ENCODE measurements at places on chromosomes 5 and 9.

DNA sequence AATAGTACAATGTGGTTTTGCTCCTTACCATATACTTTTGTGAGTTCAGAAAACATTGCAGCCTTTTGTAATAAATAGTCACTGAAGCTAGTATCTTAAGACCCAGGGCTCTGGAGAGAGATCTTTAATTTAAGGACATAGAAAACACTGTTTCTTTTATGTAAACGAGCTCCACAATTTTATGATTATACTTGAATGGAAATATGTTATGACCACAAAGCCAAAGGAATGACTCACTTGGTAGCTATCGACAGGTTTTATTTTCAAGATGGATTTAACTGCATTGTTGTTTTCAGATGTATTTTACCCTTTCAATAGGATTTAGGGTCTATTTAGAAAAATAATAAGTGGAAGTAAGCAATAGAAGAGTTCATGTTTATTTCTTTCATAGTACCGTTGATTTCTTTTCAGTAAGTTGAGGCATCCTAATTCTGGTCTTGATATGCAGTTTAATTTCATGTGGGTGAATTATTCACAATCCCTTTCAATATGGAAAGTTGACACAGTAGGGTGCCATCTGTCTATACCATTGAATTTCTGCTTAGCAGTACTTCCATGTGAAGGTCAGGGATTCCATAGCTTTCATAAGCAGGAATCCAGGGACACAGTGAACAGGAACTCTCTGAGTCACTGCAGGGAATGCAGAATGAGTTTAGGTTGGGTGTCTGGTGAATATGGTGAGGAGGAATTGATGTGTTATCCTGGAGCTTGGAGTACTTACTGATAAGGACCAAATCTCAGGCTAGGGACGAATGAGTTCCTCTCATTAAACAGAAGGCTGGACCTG is 157.6 kb downstream of the CD180 start:
- H3K27me3 ChIP-seq, result no peaks in the 10 kb centered on the region
- peak; percentile 71 for DNase-seq
- peak overlapping the region; percentile 53 for H3K27ac ChIP-seq
- no peaks in the 10 kb centered on the region for H3K36me3 ChIP-seq
- H3K4me3 ChIP-seq, result peak overlapping the region; percentile 11

DNA sequence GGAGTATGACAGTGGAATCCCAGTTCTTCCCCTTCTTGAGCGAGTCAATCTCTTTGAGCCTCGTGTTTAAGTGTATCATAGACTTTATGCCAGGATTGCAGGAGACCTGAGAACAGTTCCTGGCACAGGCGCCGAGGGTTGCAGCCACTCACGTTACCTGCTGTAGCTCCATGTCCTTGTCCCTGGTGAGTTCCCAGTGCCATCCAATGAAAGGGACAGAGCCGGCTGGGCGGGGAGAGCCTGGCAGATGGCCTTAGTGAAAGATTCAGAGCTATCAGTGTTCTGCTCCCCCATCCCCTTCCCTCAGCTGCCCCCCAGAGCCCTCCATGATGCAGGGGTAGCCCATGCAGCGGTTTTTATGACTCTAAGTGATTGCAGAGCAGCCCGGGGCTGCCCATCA is 554.0 kb downstream of the BNC2 start:
- no peaks in the 10 kb centered on the region for H3K36me3 ChIP-seq
- no peaks in the 10 kb centered on the region for H3K27me3 ChIP-seq
- H3K4me1 ChIP-seq, result peaks cover 7% of the 10 kb centered on the region
- DNase-seq, result no peak
- H3K4me3 ChIP-seq, result no peak overlapping the region

DNA sequence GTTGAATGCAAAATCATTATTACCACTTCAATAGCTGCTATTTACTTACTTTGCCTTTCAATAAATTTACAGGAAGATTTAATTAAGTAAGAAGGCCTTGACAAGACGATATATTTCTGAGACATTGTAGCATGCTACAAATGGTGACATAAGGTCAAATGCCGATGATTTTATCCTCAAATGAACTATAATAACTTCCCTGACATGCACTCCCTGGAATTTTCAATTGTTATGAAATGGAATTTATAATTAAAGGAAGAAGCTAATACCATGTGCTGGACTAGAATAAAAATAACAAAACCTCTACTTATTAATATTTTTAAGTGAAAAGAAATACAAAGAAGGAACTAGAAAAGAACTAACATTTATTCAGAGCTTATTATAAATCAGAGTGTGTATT is 30.2 kb upstream of the ITGA1 start:
- no peaks in the 10 kb centered on the region for H3K4me1 ChIP-seq
- no peaks in the 10 kb centered on the region for H3K36me3 ChIP-seq
- no peak overlapping the region for H3K27ac ChIP-seq
- H3K27me3 ChIP-seq, result no peaks in the 10 kb centered on the region
- DNase-seq, result no peak

GRCh38 chr5:148734518-148734917 is 80.2 kb upstream of the HTR4 start:
- H3K36me3 ChIP-seq, result no peaks in the 10 kb centered on the region
- H3K4me3 ChIP-seq, result no peak overlapping the region
- no peaks in the 10 kb centered on the region for H3K27me3 ChIP-seq
- peaks cover 3% of the 10 kb centered on the region for H3K4me1 ChIP-seq
- DNase-seq, result no peak

DNA sequence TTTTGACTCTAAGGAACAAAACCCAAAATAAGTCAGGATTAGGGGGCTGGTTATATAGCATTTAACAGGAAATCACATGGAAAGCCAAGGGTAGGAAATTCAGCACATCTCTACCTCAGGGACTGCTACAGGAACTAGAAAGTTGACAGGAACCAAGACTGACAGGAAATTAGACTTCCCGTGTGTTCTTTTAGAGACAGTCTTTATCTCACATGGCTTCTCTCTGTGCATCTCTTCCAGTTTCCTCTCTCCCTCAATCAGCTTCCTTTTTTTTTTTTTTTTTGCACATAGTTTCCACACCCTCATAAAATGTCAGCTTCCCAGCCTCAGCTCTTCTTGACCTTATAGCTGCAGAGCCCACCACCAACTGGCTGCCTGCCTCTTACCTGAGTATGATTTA is 4.8 kb downstream of the RECK start:
- peak overlapping the region; percentile 95 for H3K4me3 ChIP-seq
- H3K27ac ChIP-seq, result no peak overlapping the region
- H3K4me1 ChIP-seq, result peaks cover 12% of the 10 kb centered on the region
- H3K36me3 ChIP-seq, result no peaks in the 10 kb centered on the region
- H3K27me3 ChIP-seq, result no peaks in the 10 kb centered on the region

DNA sequence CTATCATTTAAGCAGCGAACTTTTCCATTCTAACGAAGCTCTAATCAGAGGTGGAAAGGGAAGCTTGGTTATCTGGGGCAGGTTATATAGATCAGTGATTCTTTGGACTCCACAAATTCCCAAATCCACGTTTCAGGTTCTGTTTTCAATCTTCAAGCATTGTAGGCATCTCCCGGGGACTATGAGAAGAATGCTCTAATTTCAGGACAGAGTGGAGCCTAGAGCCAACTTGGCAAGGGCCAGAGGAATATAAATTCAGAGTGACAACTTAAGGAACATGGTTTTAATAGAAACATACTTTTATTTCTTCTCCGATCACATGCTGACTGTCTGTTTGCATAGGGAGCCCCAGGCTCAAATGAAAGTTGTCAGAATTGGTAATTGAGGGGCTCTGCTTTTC is 514.0 kb upstream of the KLF4 start:
- no peak for DNase-seq
- peaks cover 2% of the 10 kb centered on the region for H3K4me1 ChIP-seq
- no peak overlapping the region for H3K4me3 ChIP-seq
- no peaks in the 10 kb centered on the region for H3K36me3 ChIP-seq
- no peak overlapping the region for H3K27ac ChIP-seq

DNA sequence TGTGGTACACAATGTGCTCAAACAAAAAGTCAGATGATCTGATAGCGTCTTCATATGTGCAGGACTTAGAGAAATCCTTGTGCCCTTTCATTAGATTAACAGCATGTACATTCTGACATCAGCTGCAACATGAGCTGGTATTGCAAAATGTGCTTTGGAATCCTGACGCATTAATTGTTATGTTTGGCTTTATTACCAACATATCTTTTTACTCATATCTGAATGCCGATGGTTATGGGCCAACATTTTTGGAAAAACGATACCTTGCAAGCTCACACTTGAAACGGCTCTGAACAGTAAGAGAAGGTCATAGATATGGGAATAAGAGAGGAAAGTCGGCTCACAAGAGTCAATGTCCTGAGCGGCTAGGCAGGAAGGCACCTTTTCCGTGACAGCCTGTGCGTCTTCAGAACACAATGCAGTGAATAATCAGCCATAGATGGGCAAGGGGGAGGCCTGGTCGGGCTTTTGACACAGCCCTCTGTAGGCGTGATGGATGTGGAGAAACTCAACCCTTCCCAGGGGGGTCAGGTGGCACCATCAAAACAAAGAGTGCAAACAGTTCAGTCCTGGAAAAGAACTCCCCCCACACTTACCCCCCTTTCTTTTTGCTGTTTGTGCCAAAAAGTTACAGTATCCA is 36.4 kb upstream of the GAS1 start:
- no peaks in the 10 kb centered on the region for H3K27me3 ChIP-seq
- no peak overlapping the region for H3K27ac ChIP-seq
- no peaks in the 10 kb centered on the region for H3K4me1 ChIP-seq
- peak; percentile 83 for DNase-seq
- no peaks in the 10 kb centered on the region for H3K36me3 ChIP-seq
